ENCODE measurements at places on chromosomes 13 and 19. TPM values are rescaled to one million over a fixed set of nuclear protein-coding genes. Genes with fewer than 3 reads are reported as not detected.

Gene RGL3
- 6.5 TPM for polyA plus RNA-seq

DNA sequence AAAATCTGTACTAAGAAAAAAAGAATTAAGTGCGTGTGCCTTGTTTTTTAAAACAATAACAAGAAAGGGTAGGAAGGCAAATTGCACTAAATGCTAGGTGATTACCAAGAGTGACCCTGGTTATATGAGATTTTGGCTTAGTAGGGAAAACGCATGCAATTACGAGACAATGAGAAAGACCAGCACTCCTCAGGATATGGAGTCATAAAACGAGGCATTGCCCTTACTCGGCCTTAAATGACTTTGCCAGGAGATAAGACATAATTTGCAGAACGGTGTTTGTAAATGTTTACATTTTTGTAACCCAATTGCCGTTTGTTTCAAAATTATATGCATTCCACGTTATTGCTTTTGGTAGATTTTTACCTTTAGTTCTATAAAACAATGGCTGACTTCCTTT lies 179.8 kb downstream of the RBM26 start:
- DNase-seq = no peak

Gene EHD2
- polyA plus RNA-seq = 188 TPM

Gene SELENOW
- polyA plus RNA-seq = 566 TPM

DNA sequence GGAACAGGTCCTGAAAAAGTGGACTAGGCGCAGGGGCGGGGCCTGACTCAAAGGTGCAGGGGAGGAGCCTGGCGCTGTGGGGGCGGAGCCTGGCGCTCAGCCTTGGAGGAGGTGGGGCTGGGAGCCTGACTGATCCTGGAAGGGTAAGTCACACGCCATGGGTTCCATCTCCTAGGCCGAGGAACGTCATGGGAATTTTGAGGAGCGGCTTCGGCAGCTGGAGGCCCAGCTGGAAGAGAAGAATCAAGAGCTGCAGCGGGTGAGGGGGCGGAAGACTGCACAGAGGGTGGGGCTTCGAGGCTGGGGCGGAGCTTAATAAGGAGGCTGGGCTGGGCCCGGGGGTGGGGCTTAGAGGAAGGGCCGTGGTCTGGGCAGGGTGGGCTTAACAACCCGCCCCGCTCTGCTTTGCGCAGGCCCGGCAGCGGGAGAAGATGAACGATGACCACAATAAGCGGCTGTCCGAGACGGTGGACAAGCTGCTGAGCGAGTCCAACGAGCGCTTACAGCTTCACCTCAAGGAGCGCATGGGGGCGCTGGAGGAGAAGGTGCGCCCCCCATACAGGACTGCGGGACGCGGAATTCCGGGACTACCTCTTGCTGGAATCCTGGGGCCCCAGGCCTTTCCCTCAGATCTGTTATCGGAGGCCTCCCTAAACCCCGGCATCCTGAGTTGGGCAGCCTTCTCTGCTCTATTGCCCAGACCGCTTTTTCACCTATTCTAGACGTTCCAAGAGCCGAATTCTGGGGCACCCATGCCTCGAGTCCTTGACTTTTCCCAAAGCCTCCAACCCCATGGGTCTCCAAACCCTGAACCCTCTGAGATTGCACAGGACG lies 14.5 kb downstream of the PPFIA3 start:
- no peak for DNase-seq
